ENCODE measurements at places on chromosomes 12 and 14.

GRCh38 chr12:116140529-116140928, 137.0 kb downstream of the MED13L start:
- DNase-seq = no peak

DNA sequence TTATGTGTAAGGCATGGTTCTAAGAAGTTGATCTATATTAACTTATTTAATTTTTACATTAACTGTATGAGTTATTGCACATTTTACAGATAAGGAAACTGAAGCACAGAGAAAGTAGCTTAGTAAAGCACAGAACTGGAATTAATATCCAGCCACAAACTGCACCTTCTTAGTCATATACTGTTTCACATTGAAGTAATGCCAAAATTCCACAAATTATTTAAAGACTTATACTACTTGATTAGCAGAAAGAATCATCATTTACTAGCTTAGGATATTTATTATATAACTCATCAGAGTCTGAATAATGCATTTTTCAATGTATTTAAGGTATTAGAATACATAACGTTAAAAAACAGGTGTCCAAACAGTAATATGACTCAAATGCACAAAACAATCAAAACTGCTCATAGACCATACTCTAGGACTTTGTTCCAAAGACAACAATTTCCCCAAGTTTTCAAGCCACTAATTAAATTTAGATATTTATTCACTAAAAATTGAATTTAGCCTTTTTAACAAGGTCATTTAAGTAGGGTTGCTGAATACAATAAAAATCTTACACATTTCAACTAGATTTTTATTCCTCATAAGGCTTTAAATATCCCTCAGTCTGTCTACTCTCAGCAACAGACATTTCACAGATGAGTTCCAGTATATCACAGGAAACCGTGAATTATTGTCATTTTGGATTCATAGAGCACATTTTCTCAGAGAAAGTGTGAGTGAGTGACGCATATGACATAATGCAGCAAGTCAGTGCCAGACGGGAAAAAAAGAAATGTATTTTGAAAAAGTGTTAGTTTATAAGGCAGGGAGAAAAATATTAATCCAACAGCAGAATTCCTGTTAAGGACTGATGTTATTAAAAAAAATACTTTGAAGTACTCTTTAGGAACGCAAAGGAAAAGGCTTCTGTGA, 782.5 kb downstream of the TMTC2 start:
- DNase-seq = no peak

- no peak for DNase-seq
Observed at GRCh38 chr14:28731358-28731757, 35.2 kb upstream of the FOXG1 start.

DNA sequence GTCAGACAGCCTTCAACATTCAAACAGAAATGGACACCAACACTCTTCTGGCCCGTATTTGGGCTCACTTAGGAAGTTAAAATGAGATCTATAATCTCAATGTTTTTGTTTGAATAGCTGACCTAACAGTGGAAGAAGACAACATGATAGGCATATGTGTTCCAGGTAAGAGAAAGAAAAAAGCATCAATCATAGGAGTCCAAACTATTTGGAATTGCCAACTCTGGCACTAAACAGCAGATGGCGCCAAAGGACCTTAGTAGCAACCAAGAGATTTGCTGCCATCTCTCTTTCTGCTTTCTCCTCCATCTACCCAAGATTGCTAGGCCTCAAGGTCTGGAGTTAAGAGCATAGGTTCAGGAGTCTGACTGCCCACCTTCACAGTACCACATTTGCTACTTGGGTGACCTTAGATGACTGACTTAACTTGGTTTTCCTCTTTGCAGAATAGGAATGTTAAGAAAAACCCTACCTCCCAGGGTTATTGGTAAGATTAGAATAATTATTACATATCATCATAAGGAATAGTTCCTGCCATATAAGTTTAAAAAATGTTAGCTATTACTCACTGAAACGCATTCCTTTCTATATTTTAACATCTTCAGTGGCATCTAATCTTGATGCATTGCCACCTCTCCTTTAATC, 30.2 kb downstream of the PEX5 start:
- no peak for DNase-seq

GRCh38 chr12:92108651-92109050, 37.0 kb downstream of the BTG1 start:
- no peak for DNase-seq

GRCh38 chr12:121795034-121795968, 1.8 kb upstream of the RHOF start:
- DNase-seq = no peak

DNA sequence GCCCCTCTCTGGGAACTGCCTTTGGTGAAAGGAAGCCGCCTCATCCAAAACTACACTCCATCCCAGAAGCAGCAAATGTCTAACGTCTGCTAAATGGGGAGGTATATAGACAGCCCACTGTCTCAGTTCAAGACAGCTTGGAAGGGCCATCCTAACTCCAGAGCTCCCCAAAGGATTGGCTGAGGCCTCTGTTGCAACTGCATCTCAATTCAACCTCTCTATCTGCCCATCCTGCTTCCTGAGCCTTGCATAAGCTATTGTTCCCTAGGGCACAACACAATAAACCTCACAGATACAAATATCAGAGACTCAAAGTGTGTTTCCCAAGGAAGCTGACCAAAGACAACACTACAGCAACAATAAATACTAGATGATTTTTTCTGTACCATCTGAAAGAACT, 495.2 kb upstream of the SOX5 start:
- DNase-seq = no peak

DNA sequence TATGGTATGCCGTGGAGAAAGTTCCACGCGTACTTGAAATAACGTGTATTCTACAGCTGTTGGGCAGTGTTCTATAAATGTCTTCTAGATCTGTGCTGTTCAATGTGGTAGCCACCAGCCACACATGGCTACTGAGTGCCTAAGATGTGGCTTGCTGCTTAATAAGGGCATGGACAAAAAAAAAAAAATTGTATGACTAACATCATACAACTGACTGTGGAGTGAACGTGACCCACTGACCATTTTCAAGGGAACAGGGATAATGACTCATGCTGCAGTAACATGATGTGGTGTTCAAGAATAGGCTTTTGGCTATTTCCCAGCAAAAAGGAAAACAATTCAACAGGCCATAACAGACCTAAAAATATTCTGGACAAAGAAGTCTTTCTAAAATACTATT, 13.0 kb downstream of the ATG14 start:
- no peak for DNase-seq

DNA sequence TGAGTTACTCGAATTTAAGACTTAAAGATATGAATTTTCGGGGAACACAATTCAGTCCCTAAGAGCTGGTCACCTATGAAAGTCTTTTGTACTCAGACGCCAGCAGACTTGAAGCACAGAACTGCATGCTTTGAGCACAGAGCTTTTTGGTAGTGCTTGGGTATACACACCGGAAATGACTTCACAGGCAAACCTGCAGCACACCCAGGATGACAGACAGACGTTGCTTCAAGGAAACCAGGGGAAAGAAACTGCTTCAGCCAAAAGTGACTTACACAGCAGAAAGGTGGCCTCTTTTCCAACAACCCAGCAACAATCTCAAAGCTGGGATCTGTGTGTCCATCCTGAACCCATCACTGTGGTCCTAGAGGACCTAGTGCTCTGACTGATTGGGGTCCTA, 975.1 kb downstream of the AACS start:
- DNase-seq = no peak

DNA sequence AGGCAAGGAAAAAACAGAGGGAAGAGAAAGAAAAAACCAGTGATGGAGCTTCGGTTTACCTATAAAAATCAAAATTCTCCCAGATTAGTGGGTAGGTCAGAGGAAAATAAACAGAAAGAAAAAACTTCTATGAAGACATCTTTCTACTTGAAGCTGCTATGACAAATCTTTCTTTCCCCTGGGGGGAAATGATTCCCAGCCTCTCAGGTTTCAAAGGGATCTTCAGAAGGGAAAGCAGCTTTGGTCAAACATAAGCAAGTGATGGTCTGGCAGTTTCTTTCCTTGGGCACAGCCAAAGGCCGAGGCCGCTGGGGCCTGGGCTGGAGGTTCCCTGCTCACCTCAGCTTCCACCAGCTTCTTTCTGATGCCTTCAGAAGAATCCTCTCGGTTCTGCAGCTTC, 104.5 kb downstream of the PRKAB1 start:
- DNase-seq = no peak

- DNase-seq = no peak
Observed at GRCh38 chr12:6771091-6771495, 1.2 kb upstream of the LAG3 start.

GRCh38 chr14:77980475-77981321, 180.8 kb downstream of the ADCK1 start:
- no peak for DNase-seq

DNA sequence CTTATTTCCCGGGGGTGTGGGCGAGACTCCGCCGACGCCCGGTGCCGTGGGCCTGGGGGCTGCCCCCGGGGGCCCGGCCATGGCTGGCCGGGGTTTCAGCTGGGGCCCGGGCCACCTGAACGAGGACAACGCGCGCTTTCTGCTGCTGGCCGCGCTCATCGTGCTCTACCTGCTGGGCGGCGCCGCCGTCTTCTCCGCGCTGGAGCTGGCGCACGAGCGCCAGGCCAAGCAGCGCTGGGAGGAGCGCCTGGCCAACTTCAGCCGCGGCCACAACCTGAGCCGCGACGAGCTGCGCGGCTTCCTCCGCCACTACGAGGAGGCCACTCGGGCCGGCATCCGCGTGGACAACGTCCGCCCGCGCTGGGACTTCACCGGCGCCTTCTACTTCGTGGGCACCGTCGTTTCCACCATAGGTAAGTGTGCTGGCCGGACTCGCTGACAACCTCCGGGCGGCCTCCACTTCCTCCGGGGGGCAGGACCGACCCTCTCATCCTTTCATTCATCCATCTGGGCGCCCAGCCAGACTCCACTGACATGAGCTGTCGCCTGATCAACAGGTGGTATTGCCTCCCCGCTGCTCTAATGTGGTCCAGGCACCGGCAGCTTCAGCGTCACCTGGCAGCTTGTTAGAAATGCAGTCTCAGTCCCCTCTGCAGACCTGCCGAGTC, 467 bp downstream of the KCNK13 start:
- DNase-seq = no peak

GRCh38 chr12:94149781-94150239, 1.4 kb downstream of the PLXNC1 start:
- no peak for DNase-seq

DNA sequence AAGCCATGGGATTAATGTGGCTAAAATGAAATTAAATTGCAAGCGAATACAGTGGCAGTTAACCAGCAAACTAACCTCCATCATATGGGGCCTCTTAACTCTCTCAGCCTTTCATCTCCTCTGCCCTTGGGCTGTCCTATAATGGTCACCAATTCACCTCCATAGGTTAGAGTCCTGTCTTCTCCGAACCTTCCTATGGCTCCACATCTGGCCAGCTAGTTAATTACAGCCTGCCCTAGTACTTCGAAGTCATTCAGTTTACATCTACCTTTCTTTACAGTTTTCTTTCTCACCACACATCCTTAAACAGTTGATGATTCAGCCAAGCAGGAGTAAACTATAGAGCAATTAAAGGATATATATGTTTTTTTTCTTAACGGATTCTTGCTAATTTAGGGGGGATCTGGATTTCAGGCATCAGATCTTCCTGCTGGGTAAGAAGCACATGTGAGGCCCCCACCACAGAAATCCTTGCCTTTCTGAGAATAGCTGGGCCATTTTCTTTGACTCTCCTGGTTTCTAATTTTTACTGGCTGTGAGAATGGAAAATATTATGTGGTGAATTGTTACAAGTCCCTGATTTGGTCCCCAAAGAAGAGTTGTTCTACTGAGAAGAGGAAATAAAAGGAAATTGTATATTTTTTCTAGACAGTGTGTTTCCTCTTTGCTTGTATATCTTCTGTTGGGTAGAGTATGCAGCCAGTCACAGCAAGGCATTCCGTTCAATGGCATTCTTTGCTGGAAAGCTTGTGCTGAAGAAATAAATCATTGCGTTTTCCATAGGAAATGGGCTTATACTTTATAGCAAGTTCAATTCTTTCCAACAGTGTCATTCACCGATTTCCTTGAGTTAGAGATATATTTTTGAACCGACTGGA, 16.7 kb downstream of the HMGA2 start:
- DNase-seq = no peak

DNA sequence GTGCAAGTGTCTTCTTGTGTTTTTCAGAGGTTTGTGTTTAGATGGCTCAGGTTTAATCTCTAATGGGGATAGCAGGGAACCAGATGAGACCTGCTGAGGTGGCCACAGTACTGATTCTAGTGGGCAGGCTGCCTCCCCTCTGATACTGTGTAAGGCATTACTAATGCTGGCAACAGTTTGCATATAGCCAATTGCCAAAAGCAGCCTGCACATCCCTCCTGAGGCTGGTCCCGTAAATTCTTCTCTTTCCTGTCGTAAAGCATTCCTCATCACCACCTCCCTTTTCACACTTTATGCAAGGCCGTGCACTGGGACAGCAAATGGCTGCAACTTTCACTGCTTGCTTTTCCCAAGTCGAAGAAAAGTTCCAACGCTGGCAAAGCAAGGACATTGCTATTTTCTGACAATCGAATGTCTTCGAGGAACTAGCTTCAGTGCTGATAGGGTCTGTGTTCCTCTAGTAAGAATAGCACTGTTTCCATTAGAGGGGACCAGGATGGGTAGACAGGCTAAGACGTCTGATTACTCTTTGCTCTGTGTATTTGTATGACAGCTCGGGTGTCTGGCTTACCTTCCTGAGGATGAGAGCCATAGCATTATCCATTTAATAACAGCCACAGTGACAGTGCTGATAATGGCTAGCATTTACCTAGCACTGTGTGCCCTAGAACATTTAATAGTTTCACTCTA, 178.2 kb upstream of the HIF1A start:
- DNase-seq = no peak

- DNase-seq = no peak
Observed at GRCh38 chr12:74889563-74890236, 319.9 kb downstream of the KCNC2 start.

DNA sequence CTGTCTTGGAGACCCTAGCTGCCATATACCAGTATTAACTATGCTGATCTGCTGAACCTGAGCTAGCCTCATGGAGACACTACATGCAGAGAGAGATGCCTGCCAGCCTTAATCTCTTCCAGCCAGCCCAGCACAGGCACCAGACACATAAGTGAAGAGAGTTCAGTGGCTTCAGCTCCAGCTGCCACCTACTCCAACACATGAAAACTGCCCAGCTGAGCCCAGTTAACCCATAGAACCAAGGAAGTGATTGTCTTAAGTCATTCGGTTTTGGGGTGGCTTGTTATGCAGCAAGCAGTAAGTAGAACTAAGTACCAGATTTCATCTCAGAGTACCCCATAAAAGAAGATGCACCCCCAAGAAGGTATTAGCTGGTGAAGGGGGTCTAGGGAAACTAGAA, 7.6 kb downstream of the SERPINA11 start:
- no peak for DNase-seq

GRCh38 chr12:16636435-16637055, 30.6 kb upstream of the LMO3 start:
- no peak for DNase-seq
